ENCODE measurements at places on chromosomes 11 and 22.
A peak's percentile ranks its signal among the peaks of the same experiment; 100 is the strongest.

GRCh38 chr11:93329936-93330445 is 551 bp upstream of the DEUP1 start:
- DNase-seq: no peak

DNA sequence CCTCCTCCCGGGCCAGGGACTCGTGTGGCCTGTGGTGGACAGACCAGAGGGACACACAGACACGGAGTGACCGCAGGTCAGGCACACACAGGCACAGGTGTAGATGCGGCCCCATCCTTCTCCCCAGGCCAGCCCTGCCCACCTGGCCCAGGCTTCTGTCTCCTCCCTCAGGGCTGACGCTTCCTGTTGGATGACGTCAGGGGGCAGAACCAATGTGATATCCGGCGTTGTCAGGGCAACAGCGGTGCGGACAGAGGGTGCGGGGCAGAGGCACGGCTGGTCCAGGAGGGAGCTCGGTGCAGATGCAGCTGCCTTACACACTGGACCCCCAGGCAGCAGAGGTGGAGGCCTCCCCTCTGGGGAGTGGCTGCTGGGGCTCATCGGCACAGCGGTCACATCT is 2.9 kb upstream of the TUBGCP6 start:
- no peak for DNase-seq

DNA sequence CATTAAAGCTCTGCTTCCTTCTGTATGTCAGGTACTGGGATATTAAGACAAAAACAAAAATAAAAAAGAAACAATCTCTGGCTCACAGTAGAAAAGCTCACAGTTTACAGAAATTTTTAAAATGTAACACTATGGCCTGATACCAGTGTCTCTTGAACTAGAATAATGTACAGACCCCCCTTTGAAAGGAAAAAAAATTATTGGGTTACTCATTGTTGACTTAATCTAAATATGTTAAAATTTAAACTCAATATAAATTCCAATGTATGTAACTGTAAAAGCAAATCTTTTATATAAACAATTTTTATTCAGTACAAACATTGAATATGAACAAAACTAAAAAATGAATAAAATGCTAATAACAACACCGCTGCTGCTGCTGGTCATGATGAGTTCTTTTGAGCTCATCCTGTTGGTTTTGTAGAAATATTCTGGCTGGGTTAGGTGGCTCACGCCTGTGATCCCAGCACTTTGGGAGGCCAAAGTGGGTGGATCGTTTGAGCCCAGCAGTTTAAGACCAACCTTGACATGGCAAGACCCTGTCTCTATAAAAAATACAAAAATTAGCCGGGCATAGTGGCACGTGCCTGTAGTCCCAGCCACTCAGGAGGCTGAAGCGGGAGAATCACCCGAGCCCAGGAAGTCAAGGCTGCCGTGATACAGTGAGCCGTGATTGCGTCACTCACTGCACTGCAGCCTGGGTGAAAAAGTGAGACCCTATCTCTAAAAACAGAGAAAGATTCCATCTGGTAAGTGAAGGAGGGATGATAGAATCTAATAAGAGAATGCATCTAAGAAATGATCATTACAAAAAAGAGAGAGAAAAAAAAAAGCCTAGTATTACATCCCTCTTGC is 11.8 kb upstream of the KCNE3 start:
- DNase-seq: no peak

DNA sequence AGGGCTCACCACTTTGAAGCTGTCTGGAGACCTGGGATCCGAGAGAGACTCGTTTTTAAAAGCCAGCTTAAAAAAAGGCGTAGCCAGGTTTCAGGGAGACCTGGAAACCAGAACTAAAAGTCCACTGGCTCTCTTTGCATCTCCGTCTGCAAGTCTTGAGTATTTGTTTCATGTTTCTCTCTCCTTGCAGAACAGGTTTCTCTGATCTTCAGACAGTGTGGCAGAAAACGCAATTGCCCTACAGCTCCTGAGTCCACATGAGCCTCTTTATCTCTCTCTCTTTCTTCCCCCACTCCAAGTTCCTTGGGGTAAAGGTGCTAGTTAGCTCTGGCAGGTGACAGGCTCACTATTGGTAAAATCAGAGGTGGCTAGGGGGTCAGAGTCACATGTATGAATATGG is 67.0 kb upstream of the AMPD3 start:
- DNase-seq: no peak

GRCh38 chr22:32331236-32331917 is 26.3 kb upstream of the RFPL3 start:
- DNase-seq: no peak

GRCh38 chr22:37229805-37230672 is 14.0 kb downstream of the RAC2 start:
- DNase-seq: peak; percentile 90

GRCh38 chr11:73393479-73394415 is 17.5 kb downstream of the RELT start:
- DNase-seq: peak; percentile 39

- DNase-seq: no peak
Measured at GRCh38 chr22:50339945-50340879, 2.9 kb upstream of the PPP6R2 start.

- no peak for DNase-seq
Measured at GRCh38 chr11:75635066-75635862, 33.6 kb downstream of the MAP6 start.

GRCh38 chr11:119310682-119311052 is 6.3 kb downstream of the MCAM start:
- DNase-seq: no peak

- DNase-seq: no peak
Measured at GRCh38 chr11:10743354-10744000, 7.6 kb upstream of the CTR9 start.

DNA sequence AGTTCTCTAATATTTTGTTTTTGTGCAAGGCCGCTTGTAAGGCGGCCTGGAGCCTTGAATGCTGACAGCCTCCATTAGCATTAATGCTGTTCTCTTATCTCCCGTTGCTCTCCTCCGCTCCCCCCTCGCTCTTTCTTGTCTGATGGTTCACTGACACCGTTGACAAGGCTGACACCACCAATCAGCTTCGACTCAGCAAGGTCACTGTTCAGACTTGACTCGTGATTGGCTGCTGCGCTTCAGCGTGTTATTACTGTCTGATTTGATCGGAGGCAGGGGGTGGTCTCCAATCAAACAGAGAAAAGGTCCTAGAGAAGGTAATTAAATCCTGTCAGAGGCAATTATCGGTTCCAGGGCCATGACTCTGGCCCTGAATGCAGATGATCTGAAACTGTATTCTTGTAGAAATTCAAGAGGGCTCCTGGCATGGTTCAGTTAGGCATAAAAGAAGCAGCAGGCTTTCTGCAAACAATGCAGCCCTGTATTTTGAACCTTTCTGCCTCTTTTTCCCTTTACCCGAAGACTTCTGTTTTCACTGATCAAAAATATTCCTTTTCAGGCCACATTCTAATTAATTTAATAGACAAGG is 49.3 kb upstream of the MPPED2 start:
- DNase-seq: no peak

DNA sequence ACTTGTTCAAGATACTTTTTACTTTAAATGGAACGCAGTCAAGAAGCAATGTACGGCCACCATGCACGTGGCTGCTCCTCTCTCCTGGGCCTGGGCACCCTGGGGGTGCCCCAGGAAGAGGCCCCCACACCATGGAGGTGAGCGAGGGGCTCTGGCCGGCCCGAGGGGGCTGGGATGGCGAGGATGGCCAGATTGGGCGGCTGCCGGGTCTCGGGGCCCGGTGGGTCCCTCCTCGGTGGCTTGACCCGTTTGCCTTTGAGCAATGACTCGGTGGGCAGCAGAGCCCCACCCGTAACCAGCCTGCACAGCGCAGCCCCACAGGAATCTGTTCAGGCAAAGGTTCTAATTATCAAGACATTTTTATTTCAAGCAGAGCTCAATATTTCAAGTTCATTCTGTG is 167.4 kb downstream of the BRD1 start:
- DNase-seq: no peak

GRCh38 chr11:35934271-35934670 is 9.6 kb upstream of the LDLRAD3 start:
- no peak for DNase-seq

DNA sequence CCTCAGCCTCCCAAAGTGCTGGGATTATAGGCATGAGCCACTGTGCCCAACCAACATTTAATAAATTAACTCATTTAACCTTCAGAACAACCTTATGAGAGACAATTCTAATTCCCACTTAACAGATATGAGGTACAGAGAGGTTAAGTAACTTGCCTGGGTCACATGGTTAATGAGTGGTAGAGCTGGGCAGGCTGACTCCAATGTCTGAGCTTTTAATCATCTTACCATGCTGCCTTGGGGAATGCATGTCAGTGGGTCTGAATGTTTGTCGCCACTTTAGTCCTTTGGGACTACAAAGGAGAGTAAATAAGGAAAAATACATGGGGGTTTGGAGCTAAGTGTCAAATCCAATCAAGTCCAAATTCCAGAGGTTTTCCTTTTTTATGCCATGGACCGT is 11.2 kb upstream of the PIK3C2A start:
- DNase-seq: no peak

- no peak for DNase-seq
Measured at GRCh38 chr22:31747441-31747840, 2.5 kb downstream of the PRR14L start.

- no peak for DNase-seq
Measured at GRCh38 chr11:9203691-9204311, 61.3 kb downstream of the DENND5A start.

- DNase-seq: no peak
Measured at GRCh38 chr11:102467853-102468580, 15.5 kb upstream of the TMEM123 start.

- DNase-seq: no peak
Measured at GRCh38 chr11:28439403-28439802, 331.2 kb downstream of the METTL15 start.

DNA sequence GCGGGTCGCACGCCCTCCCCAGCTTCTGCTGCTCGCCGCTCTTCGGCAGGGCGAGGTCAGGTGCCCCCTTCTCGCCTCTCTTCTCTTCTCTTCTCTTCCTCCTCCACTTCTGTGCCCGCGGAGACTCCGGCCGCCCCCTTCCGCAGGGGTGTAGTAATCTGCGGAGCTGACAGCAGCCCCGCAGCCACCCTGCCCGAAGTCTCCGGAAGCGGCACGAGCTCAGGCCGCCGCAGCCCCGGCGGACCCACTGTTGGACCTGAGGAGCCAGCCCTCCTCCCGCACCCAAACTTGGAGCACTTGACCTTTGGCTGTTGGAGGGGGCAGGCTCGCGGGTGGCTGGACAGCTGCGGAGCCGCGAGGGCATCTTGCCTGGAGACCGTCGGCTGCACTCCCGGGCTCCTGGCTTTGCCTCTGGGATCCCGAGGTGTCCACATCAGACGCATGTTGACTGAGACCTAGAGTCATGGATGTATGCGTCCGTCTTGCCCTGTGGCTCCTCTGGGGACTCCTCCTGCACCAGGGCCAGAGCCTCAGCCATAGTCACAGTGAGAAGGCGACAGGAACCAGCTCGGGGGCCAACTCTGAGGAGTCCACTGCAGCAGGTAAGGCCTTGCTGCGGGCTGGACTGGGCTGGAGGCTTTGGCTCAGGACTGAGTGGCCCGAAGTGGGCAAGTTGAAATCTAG is 486 bp downstream of the STIM1 start:
- DNase-seq: no peak

- no peak for DNase-seq
Measured at GRCh38 chr11:42974510-42975179, 337.2 kb upstream of the API5 start.

GRCh38 chr11:45477588-45477987 is 187.8 kb downstream of the CHST1 start:
- no peak for DNase-seq

- DNase-seq: no peak
Measured at GRCh38 chr11:4654635-4655369, 11.0 kb downstream of the OR51E1 start.

DNA sequence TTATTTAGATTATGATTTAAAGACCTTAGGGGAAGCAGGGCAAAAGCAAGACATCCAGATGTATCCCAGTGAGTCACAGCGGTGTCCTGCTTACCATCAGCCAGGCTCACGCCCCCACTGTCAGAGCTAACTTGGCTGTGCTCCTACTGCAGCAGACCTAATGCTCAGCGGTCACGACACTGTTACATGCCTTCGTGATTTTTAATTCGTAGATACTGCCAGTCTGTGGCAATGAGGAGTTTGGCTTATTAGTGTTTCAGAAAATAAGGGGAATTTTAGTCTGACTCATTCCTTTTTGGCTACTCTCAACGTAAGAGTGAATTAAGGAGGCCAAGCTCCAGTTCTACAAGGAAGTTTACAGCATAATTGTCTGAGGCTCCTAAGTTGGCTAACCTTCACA is 22.7 kb downstream of the EFCAB6 start:
- no peak for DNase-seq

DNA sequence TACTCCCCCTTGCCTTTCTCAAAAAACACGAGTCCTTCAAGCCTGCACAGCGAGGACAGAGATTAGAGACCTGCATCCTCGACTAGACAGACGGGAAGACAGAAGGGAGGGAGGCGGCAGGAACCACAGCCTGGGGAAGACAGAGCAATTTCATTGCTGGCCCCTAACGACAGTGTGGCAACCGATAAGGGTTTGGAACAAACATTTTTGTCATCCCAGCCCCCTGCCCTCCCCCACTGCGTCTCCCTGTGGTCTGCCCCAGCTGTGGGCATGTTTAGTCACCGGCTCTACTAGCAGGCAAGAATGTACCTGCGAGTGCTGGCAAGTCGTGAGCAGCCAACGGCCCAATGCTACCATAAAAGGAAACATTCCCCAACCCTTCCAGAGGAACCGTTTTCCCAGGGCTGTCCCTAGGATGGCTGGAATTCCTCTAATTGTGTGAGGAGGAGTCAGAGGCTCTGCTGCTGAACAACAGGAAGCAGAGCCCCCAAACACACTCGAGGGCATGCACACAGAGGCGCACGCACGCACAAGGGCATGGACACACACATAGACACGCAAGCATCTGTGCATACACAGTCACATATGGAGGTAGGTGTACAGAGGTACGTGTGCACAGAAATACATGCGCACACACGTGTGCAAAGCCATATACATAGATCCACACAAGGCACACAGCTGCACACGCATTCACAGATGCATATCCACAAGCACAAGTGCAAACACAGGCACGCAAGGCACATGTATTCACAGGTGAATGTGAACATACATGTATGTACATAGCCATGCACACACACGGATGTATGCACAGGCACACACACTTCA is 58.3 kb downstream of the MYH9 start:
- DNase-seq: peak; percentile 79

- no peak for DNase-seq
Measured at GRCh38 chr22:49243335-49243734, 584.3 kb downstream of the BRD1 start.

- no peak for DNase-seq
Measured at GRCh38 chr11:107787733-107788132, 70.9 kb downstream of the SLC35F2 start.

DNA sequence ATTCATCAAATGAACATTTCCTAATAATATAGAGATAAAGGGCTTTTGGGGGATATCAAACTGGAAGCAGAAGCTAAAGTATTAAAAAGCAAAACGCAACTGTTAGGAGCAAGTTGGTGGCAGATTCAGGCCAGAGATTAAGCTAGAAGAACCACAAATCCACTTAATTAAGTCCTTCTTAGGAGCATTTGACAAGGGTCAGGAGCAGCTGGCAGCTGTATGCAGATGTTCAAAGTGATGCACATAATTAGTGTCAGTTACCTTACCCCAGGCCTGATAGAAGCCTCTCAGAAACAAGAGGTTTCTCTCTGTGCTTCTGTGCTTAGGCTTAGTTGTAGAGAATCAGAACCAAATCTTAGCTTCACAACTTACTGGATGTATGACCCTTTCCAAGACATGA is 546.5 kb upstream of the ANO5 start:
- DNase-seq: no peak

- no peak for DNase-seq
Measured at GRCh38 chr11:20088397-20089225, 71.7 kb downstream of the DBX1 start.
